ENCODE measurements at places on chromosomes 5 and 9.

DNA sequence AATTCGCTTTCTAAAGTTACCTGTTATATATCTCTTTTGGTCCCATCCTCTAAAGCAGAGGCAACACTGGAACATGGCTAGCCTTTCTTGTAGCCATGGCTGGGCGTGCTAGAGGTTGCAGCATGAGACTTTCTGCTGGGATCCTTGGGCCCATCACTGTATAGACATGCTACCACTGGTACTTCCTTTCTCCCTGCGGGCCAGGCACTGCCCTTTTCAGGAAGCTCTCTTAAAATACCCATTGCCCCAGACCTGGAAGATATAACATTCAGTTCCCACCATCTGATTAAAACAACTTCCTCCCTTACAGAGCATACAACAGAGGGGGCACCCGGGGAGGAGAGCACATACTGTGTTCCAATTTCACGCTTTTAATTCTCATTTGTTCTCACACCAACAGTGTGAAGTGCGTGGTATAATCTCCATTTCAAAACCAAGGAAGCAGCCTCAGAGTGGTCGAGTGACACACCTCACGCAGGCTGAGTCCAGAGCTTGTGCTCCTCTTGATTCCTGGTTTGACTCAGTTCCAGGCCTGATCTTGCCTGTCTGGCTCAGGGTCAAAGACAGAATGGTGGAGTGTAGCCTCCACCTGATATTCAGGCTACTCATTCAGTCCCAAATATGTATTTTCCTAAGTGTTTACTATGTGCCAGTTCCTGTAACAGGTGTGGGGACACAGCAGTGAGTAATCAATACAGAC, 22.6 kb downstream of the PTGS1 start:
- no peak for DNase-seq

GRCh38 chr5:111266491-111266890, 42.3 kb downstream of the CAMK4 start:
- no peak for DNase-seq

DNA sequence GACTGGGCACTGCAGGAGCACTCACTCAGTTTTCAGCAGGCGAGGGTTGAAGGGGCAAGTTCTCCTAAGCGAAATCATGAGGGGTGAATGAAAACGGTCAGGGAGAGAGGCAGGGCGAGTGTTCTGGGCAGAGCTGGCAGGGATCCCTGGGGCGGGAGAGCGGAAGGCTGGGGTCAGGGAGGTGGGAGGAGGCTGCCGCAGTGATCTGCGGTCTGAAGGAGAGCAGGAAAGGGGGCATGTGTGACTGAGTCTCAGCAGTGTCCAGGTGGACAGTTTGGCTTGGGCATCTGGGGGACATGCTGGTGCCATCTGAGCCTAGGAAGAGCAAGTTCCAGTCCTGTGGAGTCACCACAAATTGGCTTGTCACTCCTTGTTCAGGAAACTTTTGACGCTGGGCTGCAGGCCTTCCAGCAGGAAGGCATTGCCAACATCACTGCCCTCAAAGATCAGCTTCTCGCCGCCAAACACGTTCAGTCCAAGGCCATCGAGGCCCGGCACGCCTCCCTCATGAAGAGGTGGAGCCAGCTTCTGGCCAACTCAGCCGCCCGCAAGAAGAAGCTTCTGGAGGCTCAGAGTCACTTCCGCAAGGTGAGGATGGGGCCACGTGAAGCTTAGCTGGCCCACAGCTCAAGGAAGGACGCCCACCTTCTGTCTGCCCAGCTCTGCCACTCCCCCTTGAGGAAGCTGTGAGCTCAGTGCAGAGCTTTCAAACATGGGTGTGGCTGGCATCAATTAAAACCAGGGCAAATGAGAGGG, 31.1 kb downstream of the DYNC2I2 start:
- no peak for DNase-seq

GRCh38 chr5:136655468-136655867, 290.1 kb upstream of the TRPC7 start:
- no peak for DNase-seq

DNA sequence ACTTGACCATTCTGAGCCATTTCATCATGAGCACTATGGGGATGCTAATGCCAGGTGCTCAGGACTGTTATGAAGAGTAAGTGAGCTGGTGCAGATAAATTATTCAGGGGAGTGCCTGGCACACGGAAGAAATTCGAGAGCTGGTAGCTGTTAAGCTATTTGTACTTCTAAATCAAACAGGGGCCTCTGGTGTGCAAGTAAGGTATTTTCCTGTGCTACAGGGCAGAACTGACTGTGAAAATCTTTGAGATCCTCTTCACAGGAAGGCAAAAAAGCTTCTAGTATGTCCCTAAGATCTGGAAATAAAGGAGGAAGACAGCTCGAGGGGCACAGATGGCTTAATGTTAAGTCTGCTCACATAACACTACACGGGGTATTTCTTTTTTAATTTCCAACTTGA, 106.3 kb upstream of the SPOCK1 start:
- DNase-seq = no peak

DNA sequence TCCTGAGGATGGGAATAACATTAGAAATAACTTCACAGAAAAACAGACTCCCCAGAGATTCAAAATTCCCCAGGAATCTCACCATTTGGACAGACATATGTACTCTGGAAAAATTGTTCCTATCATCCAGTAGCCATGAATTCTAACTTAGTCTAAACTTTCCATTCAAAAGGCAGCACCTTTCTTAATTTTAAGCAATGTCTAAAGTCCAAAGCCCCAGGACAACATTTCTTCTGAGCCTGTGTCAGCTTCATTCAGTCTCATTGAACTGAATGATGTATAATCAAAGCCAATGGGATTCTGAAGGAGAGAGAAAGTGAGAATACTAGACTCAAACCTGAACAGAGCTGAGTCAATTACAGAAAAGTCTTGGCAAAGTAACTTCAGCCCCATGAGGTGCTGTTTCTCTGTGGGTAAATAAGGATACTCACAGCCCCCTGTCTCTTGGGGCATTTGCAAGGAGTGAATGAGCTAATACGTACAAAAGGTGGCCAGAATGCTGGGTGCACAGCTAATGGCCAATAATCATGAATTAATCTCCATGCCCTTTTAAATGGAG, 140.6 kb downstream of the SEMA5A start:
- DNase-seq = no peak

DNA sequence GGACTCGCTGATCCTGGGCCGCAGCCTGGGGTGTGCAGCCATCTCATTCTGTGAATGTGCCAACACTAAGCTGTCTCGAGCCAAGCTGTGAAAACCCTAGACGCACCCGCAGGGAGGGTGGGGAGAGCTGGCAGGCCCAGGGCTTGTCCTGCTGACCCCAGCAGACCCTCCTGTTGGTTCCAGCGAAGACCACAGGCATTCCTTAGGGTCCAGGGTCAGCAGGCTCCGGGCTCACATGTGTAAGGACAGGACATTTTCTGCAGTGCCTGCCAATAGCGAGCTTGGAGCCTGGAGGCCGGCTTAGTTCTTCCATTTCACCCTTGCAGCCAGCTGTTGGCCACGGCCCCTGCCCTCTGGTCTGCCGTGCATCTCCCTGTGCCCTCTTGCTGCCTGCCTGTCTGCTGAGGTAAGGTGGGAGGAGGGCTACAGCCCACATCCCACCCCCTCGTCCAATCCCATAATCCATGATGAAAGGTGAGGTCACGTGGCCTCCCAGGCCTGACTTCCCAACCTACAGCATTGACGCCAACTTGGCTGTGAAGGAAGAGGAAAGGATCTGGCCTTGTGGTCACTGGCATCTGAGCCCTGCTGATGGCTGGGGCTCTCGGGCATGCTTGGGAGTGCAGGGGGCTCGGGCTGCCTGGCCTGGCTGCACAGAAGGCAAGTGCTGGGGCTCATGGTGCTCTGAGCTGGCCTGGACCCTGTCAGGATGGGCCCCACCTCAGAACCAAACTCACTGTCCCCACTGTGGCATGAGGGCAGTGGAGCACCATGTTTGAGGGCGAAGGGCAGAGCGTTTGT, 19.9 kb downstream of the PTGES2 start:
- no peak for DNase-seq

All from NCI-H510A (cell line).